NCI-H1092 (cell line): ENCODE measurements at places on chromosomes 4 and X.

DNA sequence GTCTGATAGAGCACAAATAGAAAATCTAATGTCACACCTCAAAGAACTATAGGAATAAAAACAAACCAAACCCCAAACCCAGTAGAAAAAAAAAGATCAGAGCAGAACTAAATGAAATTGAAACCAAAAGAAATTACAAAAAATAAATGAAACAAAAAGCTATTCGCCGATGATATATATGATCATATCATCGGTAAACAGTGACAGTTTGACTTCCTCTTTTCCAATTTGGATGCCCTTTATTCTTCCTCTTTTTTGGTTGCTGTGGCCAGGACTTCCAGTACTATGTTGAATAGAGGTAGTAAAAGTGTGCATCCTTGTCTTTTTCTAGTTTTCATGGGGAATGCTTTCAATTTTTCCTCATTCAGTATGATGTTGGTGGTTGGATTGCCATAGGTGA lies 215.3 kb upstream of the AR start:
- DNase-seq: no peak

DNA sequence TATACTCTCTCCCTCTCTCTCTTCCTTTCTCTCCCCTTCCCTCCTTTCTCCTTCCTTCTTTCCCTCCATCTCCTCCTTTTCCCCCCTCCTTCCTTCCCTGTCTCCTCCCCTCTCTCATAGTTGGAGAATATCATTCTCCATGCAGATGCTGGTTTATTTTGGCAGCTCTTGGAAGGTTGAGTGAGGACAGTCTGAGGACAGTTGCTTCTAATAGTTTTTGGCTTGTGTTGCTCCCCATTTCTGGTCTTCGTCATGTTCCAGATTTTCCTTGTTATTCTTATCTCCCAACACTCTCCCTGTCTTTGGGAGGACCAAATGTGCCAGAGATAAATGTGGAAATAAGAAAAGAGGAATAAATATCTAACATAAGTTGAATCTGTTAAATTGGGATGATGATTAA lies 263.0 kb downstream of the FRMPD4 start:
- DNase-seq: no peak

GRCh38 chrX:121456315-121456714 lies 408.9 kb downstream of the GLUD2 start:
- no peak for DNase-seq

DNA sequence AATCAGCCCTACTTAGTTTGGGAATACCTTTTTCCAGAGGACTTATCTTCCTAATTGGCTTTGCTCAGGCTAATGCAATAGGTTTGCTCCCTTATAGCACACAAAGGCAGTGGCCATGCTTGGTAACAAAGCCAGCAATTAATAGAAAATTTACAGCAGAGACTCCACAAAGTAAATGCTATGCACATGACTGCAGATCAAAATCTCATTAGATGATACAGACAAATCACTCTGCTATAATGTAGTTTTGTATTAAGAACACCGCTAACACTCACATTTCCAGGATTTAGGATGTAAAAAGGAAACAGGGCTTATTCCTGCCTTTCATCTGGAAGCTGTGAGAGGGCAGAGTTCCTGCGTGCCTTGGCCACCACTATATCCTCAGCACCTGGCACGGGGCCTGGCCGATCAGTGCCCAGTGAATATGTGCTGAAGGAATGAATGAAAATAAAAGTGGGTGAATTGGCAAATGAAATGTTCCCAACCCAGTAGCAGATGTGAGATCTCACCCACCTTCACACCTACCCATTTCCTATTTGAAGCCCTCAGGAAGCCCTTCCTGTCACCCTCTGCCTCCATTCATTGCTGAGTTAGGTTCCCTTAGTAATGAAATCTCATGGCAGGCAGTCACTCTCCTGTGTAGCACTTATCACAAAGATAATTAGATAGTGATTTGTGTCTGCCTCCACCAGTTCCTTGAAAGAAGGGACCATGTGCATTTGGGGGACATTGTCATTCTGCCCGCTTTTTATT lies 5.1 kb downstream of the SEPTIN6 start:
- no peak for DNase-seq

GRCh38 chr4:48493452-48494100 lies 3.5 kb downstream of the ZAR1 start:
- DNase-seq: no peak

GRCh38 chrX:109036624-109037023 lies 300.3 kb upstream of the IRS4 start:
- no peak for DNase-seq

- DNase-seq: no peak
These were observed 283.2 kb upstream of the CPEB2 start for GRCh38 chr4:14719053-14719452.

GRCh38 chr4:5968246-5968645 lies 50.0 kb downstream of the C4orf50 start:
- DNase-seq: no peak

- no peak for DNase-seq
These were observed 156.5 kb downstream of the WDFY3 start for GRCh38 chr4:84809946-84810345.
